ENCODE measurements at places on chromosomes 1 and 21.

- peak; percentile 34 for DNase-seq
These were observed 8.3 kb upstream of the MPZL1 start for GRCh38 chr1:167713330-167714081.

- no peak for DNase-seq
These were observed 9.3 kb downstream of the FMO1 start for GRCh38 chr1:171257607-171258076.

- DNase-seq = no peak
These were observed 75.9 kb downstream of the LRRC8C start for GRCh38 chr1:89708751-89709375.

GRCh38 chr1:201447903-201448871, 20.8 kb downstream of the PHLDA3 start:
- DNase-seq = peak; percentile 72

- DNase-seq = no peak
These were observed 54.9 kb upstream of the BACE2 start for GRCh38 chr21:41112740-41113692.

GRCh38 chr1:70847013-70847412, 200.6 kb downstream of the PTGER3 start:
- DNase-seq = no peak

GRCh38 chr1:46601257-46602007, 2.6 kb downstream of the MKNK1 start:
- DNase-seq = no peak

- no peak for DNase-seq
These were observed 41.5 kb downstream of the DTL start for GRCh38 chr1:212077028-212077427.

DNA sequence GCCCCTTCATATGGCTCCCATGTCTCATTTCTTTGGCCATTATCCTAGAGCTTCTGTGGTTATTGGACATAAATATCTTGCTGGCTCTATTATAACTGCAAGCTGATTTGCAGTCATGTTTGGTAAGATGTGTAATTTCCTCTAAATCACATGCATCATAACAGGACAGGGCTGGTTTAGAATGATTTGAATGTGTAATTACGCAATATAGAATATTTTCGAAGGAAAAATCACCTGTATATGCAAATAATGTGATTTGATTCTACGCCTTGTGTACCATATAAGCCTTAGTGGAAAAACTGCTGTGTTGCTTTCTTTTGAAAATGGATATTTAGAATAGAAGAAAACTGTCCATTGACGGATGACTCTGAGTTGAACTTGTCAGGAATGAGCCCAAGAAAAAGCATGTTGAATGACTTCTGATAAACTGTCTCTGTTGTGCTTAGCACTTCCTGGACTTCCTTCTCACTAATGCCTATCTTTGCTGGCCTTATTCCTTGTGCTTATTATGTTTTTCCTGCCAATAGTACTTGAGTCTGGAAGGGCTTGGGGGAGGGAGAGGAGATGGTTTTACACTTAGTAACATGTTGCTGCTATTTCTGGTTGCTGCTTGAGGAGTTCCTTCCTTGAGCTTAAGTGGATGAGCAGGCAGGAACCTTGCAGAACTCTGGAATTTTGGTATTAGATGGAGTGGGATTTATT, 6.5 kb downstream of the CACHD1 start:
- DNase-seq = no peak

DNA sequence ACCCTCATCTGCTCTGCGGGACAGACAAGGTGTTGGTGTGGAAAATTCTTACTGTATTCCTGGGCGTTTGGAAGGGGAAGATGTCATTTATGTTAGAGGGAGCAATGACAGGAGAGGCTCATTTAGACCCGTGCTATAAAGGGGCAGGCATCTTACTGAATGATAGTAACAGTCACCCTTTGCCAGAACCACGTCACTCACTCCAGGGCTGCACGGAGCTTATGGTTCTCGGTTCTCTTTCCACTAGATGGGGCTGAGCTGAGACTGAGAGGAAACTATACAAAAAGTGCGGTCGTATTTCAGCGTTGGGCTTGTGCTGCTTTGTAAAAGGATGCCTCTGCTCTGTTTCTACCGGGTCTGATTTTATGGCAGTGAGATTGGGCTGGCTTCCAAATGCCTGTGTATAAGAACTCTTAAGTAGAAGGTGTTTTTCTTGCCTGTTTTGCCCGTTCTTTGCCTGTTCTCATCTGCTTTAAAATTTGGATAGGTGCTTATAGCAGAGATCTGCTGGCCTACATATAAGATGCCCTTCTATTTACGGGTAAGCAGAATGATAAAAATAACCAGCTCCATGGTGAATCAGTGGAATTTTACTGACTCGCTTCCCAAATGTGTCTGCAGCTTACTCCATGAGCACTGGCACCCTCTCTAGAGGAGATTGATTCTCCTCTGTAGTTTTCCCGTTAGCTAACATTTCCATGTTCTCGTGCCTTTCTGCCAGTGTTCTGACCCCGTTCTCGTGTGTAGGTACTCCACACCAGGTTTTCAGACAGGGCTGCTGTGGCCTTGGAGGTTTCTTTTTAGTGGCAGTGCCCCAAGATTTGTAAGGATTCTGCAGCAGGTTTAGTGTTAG, 55.9 kb downstream of the MRPS6 start:
- peak; percentile 75 for DNase-seq

GRCh38 chr1:230913496-230913895, 45.2 kb upstream of the C1orf198 start:
- DNase-seq = no peak
